ENCODE measurements at places on chromosomes 6 and 20.

DNA sequence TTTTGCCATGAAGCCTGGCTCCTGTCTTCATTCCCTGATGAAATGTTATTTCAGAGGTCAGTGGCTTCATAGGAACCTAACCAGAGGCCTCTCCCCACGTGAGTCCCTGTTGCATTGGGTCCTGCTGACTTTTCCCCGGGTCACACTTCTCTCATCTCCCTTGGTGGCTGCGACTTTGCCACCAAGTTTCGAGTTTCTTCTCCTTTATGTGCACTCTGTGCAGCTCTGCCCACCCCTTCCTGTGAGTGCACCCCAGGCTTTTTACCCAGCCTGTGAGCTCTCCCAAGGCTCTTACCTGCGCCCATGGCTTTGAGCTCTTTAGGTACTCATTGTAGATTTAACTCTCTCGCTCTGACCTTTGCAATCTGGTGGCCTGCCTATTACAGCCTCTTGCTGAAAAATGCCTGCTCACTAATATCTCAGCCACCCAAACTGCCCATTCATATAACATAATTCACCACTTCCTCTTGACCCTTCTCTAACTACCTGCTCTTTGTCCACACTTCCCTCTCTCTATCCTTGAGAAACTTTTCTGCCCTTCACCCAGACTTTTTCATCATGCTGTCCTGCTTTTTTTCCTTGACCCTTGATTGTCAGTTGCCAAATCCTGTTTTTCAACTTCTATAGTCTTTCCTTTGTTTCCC is 105.9 kb downstream of the SASH1 start:
- no peak for DNase-seq

GRCh38 chr6:116366740-116367275 is 3.9 kb upstream of the DSE start:
- no peak for DNase-seq

GRCh38 chr6:44061375-44062104 is 65.7 kb downstream of the MRPL14 start:
- DNase-seq, result no peak

GRCh38 chr6:142846883-142847287 is 98.1 kb downstream of the HIVEP2 start:
- no peak for DNase-seq

- no peak for DNase-seq
Measured at GRCh38 chr20:31716818-31717477, 5.7 kb downstream of the BCL2L1 start.

DNA sequence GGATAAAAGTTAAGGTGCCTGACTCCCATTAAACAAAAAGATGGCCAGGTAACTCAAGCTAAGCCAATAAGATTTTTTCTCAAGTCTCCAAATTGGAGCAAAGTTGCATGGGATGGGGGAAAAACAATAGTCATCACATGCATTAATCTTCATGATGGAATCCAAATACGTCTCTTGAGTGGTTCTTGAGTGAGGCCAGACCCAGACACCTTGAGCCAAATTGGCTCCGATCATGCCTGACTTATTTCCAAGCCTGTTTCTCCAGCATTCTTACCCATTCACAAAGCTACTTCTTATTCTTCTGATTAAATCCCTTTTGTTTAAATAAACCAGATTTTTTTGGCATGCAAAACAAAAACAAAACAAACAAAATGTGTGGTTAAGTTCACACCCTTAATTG is 420.3 kb upstream of the NRSN1 start:
- no peak for DNase-seq

DNA sequence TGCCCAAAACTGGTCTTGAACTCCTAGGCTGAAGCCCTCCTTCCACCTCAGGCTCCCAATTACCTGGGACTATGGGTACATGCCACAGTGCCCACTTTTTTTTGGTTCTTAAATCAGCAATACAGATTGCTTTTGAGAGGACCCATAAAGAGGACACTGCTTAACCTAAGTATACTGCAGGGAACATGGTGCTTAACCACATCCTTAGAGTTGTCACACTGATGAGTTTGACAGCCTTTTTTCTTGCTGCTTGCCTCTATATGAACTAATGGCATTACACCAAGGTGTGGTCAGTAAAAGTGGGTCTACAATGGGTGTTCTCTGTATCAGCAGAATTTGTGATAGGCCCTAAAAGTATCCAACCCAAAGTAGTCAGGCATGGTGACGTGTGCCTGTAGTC is 7.2 kb upstream of the SLC35D3 start:
- DNase-seq, result no peak

DNA sequence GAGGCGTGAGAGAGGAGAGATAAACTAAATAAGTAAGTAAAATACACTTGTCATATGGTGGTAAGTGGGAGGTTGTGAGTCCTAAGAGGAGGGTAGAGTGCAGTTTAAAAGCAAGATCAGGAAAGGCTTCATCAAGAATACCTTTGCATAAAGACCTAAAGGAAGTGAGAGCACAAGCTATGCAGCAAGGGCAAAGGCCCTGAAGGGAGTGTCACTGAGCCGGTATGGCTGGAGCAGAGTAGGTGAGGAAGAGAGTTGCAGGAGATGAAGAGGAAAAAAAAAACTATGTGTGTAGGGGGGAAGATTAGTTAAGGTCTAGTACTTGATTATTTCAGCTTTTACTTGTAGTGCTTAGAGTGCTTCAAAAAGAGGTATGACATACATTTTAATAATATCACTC is 11.0 kb downstream of the DNAAF9 start:
- no peak for DNase-seq

- DNase-seq, result no peak
Measured at GRCh38 chr6:45987856-45988255, 27.8 kb downstream of the CLIC5 start.

DNA sequence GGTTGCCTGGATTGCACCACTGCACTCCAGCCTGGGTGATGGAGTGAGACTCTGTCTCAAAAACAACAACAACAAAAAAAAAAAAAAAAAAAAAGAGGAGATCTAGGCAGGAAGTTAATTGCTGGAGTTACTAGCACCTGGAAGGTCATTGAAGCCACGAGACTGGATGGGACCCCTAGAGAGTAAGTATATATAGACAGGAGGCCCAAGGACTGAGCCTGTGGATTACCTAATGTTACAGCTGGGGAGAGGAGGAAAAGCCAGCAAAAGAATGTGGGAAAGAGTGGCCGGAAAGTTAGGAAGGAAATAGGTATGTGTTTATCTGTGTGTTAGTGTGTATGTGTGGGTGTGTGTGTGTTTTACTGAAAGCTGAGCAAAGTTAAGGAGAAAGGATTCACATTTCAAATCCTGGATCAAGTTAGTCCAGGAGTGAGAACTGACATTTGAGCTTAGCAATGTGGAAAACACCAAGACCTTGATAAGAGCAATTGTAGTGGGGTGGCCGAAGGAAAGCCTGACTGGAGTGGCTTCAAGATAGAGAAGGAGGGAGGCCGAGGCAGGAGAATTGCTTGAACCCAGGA is 38.4 kb downstream of the ANKRD6 start:
- DNase-seq, result no peak

DNA sequence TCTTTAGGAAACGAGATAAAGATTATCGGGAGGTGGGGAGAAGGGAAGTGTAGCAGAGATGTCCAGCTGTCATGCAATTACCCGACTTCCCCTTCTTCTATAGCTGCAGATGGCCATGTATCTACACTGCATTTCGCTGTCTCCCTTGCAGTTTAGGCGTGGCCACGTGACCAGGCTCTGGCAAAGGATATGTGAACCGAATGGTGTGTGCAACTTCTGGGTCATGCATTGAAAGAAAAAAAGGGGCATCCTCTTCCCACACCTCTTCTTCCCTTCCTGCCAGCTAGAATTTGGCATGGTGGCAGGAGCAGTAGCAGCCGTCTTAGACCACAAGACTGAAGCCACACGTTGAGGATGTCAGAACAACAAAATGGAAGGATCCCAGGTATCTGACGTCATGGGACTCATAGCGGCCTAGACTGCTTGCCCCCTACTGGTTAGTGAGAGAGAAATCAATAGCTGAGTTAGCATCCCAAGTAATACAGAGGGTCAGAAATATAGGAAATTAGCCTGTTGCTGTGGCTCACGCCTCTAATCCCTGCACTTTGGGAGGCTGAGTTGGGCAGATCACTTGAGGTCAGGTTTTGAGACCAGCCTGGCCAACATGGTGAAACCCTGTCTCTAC is 32.8 kb downstream of the TCF15 start:
- DNase-seq, result no peak

Data from GM19239 (cell line).